ENCODE measurements at places on chromosomes 7 and 10. TPM values are rescaled to one million over a fixed set of nuclear protein-coding genes. Genes with fewer than 3 reads are reported as not detected.

The DNAH11 gene
- 0.33 TPM for total RNA-seq

The MRC1 gene
- total RNA-seq, result not detected

- DNase-seq, result no peak
- no peak overlapping the region for H3K4me3 ChIP-seq
- H3K36me3 ChIP-seq, result no peaks in the 10 kb centered on the region
- no peak overlapping the region for H3K27ac ChIP-seq
These were observed 151.6 kb downstream of the MALRD1 start for GRCh38 chr10:19200211-19200610.

- no peak overlapping the region for H3K4me3 ChIP-seq
- no peaks in the 10 kb centered on the region for H3K4me1 ChIP-seq
- DNase-seq, result no peak
- no peaks in the 10 kb centered on the region for H3K36me3 ChIP-seq
- H3K27me3 ChIP-seq, result no peaks in the 10 kb centered on the region
These were observed 57.8 kb downstream of the SAMD9 start for GRCh38 chr7:93060025-93060424.

- no peaks in the 10 kb centered on the region for H3K36me3 ChIP-seq
- no peaks in the 10 kb centered on the region for H3K27me3 ChIP-seq
- DNase-seq, result no peak
- peaks cover 6% of the 10 kb centered on the region for H3K4me1 ChIP-seq
- H3K4me3 ChIP-seq, result no peak overlapping the region
These were observed 2.8 kb downstream of the RBM17 start for GRCh38 chr10:6091630-6092029.

DNA sequence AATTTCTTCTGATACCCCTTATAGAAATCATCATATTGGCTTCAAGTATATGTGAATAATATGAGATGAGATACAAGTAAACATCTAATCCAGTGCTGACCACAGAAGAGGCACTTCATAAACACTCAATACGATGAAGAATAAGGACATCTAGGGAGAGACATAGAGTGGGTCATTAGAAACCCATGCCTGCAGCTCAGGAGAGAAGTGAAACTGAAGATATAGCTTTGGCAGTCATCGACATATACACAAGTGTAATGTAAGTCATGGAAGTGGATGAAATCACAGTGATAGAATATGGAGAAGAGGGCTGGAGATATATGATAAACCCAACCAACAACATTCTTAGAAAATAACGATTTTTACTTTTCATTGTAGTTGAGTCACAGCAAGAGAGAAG is 665.0 kb downstream of the PARD3 start:
- no peaks in the 10 kb centered on the region for H3K4me1 ChIP-seq
- no peak overlapping the region for H3K27ac ChIP-seq
- no peaks in the 10 kb centered on the region for H3K27me3 ChIP-seq
- no peak for DNase-seq
- no peaks in the 10 kb centered on the region for H3K36me3 ChIP-seq
- no peak overlapping the region for H3K4me3 ChIP-seq
